NT2/D1 (cell line): ENCODE measurements at places on chromosomes 5 and 9.

- DNase-seq: no peak
These were observed 114.2 kb upstream of the FST start for GRCh38 chr5:53366245-53366644.

GRCh38 chr5:113510836-113511451, 2.5 kb upstream of the YTHDC2 start:
- DNase-seq: no peak

GRCh38 chr9:131534721-131535237, 3.7 kb upstream of the UCK1 start:
- DNase-seq: no peak

- DNase-seq: no peak
These were observed 42.3 kb upstream of the MUSK start for GRCh38 chr9:110626101-110626829.

DNA sequence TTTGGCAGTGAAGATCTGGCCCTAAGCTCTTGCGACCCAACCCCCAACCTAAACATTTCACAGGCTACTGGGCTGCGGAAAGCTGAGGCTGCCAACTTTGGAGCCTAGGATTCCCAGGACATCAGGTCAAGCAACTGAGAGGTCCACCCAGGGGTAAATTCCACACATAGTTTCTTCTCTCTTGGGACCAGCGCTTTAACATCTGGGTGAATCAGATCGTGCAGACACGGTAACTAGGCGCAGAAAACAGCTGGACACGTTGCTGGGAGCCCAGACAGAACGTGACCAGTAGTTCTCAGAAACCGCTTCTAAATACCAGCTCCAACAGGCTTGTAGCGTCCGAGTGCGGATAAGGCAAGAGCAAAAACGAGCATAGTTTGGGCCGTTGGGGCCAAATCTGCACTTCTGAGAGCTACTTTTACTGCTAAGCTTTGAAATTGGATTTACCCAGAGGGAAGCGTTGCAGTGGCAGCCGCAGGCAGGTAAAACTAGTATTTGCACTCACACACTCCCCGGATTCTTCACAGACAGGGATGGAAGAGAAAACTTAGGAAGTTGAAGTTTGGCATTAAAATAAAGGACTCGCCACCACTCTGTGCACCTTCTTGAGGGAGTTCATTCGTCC, 11.8 kb downstream of the ITGA1 start:
- DNase-seq: peak; percentile 36

- no peak for DNase-seq
These were observed 20.2 kb downstream of the PBX3 start for GRCh38 chr9:125767349-125767748.

- DNase-seq: no peak
These were observed 240.3 kb downstream of the AGTPBP1 start for GRCh38 chr9:85501456-85501855.

DNA sequence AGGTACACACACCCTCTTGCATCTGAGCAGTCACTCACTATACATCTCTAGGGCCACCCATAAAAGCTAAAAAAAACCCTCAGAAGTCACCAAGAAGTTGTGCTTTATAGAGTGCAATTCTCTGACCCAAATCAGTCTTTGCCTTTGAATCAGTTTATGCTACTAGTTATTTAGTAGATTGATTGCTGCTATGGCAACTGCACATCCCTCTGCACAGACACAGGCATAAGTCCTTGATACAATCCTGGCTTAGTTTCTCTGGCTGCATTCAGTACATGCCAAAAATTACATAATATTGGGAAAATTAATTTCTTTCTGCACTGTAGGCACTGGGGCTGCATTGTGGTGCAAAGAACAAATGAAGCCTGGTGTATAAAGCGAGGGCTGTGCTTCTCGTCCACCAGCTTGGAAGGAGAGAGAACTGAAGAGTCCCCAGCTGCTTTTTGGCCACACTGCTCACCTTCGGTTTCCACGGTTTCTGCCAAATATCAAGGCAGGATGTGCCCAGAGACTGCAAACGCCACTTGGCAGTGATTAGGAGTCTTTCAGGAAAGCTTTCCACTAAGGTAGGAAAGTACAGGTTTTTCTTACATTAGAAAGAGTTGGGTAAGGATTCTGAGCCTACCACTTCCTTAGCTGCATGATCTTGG, 258.4 kb downstream of the ELAVL2 start:
- DNase-seq: no peak

- DNase-seq: no peak
These were observed 62.4 kb upstream of the RETREG1 start for GRCh38 chr5:16679190-16679589.

DNA sequence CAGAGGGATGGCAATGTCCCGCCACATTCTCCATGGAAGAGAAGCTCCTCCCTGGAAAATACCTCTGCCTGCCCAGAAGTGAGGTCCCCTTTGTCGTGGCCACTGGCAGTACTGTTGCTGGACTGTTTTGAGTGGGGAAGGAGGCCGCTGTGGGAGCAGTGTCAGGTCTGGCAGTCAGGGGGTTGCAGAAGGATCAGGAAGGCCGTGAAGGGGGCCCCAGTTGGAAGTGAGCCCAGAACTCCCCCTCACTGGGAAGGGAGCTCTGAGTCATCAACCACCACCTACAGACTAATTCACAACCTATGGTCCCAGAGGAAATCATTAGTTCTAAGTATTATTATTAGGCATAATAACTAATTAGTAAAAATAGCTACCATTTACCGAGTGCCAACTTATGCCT, 200.4 kb downstream of the TTLL11 start:
- DNase-seq: no peak

GRCh38 chr5:44051591-44051990, 337.6 kb downstream of the FGF10 start:
- DNase-seq: no peak

DNA sequence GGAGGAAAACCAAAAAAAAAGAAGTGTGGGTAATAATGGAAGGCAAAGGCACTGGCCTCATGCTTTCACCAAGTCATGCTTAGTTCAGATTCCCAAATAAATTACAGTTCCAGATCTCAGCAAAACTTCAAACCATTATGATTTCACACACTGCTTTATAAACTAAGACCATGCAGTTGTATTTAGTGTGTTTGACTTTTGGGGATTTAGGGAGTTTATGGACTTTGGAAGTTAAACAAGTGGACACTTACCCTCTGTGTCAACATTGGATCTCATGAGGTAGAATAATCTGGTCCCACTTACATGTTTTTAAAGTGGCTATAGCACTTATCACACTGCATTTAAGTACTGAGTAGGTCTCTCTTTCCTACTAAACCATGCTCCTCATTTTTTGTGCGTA, 3.7 kb downstream of the DNAJC25 start:
- DNase-seq: no peak

DNA sequence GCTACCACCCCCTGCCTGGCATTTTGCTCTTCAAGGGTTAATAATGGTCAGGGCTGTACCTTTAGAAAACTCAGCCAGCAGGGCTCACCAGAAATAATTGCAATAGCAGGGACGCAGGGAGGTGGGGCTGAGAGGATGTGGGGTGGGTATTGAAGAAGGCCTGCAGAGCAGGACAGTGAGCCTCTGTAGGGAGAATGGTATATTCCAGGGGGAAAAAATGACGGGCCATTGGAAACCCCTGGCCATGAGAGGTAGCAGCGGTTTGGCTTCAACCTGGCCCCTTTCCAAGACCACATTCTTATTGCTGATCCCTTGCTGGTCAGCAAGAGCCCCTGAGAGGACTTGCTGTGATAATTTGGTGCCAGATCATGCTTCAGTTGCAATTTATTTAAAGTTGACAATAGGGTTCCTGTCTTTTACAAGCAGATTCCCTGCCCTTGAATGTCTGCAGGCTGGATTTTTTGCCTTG, 36.7 kb upstream of the CTNNA1 start:
- no peak for DNase-seq
